Activated CD4-positive, alpha-beta T cell treated with anti-CD3 and anti-CD28 coated beads for 48 hours (primary cell): ENCODE measurements at places on chromosomes 7 and 10.

GRCh38 chr10:95391581-95392216 lies 100.9 kb upstream of the PDLIM1 start:
- peak; percentile 15 for DNase-seq

DNA sequence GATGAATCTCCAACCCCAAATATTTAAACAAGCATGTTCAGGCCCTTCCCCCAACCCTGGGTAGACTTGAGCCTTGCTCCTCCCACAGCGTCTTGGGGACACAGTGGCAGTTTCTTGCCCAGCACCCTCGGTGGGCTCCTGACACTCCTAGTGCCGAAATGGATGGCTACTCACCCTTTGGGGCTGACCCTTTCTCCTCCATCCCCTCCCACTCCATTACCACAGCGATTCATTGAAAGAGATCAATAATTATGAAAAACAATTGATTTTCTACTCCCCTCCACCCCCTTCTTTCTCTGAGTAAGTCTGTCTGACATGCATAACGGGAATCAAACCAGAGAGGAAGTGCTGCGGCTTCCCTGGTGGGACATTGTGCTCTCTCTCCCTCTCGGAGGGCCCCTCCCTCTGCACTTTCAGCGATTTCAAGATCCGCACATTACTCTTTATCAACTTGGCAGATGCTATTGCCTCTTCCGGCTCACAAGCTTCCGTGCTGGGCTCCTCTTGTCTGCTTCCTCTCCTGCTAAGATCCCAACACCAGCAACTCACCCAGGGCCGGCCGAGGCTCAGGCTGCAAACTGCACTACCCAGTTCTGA lies 79.0 kb upstream of the PLXNA4 start:
- peak; percentile 60 for DNase-seq

- DNase-seq: no peak
Measured at GRCh38 chr10:120183546-120183945, 273.5 kb upstream of the PLPP4 start.

GRCh38 chr10:90319188-90319914 lies 538.5 kb downstream of the HTR7 start:
- peak; percentile 3 for DNase-seq

- no peak for DNase-seq
Measured at GRCh38 chr7:147047696-147048095, 931.1 kb downstream of the CNTNAP2 start.

GRCh38 chr10:95691281-95691680 lies 2.4 kb downstream of the TCTN3 start:
- no peak for DNase-seq

- DNase-seq: no peak
Measured at GRCh38 chr7:73908123-73908611, 47.2 kb downstream of the TMEM270 start.

DNA sequence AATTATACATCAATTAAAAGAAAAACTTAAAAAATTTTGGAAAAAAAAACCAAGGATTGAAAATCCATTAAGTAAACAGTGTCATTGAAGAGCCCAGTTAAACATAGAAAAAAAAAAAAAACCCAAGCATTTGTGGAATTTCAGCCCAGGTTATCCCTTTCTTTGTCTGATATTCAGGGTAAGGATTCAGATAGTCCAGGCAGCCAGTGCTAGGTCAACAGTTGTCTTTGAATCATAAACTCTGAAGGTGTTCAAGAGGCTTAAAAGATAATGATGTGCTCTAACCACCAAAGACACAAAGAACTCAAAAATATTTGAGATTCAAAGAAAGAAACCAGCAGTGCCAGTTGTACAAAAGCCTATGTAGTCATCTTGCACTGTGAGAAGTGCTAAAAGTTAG lies 270.3 kb upstream of the DKK1 start:
- DNase-seq: no peak
